Muscle of arm (tissue), 14 donors: ENCODE measurements at places on chromosomes 4 and X.

DNA sequence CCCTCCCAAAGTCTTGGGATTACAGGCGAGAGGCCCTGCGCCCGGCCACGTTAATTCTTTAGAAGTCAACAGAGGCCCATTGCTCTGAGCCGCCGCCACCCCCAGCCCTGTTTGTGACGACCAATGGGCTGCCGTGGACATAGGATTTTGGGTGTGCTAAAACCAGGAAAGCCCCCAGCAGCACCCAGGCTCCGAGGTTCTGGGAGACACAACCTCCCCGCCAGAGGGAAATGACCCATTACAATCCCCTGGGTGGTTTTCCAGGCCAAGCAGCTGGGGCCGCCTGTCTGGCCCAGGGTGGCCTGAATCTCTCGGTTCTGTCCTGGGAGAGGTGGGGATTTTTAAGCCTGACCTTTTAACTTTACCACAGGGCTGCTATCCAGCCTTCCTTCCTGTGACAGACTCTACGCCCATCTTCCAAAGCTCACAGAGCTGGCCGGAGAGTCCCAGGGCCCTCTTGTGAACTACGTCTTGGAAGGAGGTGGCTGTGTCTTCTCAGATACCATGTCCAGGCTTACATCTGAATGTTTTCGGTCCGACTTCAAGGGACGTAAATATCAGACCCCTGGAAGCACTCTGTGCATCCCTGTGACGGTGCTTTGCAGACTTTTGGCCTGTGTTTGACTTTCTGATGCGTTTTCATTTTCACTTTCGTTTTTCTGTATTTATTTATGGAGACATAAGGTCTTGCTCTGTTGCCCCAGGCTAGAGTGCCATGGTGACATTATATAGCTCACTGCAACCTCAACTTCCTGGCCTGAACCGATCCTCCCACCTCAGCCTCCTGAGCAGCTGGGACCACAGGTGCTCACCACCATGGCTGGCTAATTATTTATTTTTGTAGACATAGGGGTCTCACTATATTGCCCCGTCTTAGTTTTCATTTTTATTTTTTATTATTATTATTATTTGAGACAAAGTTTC, 36.0 kb downstream of the P2RY8 start:
- DNase-seq = no peak

DNA sequence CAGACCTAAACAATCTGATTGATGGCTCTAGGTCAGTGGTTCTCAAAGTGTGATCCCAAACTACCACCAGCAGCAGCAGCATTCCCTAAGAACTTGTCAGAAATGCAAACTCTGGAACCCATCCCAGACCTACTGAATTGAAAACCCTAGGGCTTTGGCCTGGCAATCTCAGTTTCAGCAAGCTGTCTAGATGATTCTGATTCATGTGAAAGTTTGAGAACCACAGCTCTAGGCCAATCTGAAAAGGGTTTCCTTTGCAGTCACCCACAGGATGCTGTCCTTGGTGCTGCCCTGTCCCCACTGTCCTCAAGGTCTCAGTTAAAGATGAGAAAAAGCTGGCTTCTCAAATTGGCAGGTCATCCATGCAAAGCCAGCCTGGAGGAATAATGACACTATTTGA, 34.8 kb downstream of the SMPX start:
- no peak for DNase-seq

- no peak for DNase-seq
Observed at GRCh38 chr4:8280876-8281440, 11.4 kb downstream of the HTRA3 start.

- no peak for DNase-seq
Observed at GRCh38 chrX:40152173-40152711, 54.5 kb upstream of the BCOR start.

DNA sequence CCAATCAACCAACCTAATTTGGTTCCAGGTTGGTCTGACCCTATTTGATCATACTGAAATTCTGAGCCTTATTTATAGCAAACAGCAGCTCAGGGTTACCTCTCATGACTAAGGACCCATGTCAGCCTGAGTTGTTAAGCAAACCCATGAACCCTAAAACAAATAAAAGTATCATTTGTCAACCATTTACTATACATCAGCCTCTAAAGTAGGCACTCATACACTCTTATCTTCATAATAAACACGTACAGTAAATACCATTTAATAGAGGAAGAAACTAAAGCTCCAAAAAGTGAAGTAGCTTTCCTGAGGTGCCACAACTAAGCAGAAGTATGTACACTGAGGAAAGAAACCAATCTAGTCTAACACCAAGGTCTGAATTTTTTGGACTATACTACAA, 25.2 kb downstream of the MANBA start:
- no peak for DNase-seq

GRCh38 chr4:56315041-56315440, 72.2 kb downstream of the AASDH start:
- no peak for DNase-seq

- no peak for DNase-seq
Observed at GRCh38 chr4:27568236-27568951, 707.8 kb downstream of the STIM2 start.
